ENCODE measurements at places on chromosomes 5 and 9. TPM values are rescaled to one million over a fixed set of nuclear protein-coding genes. Genes with fewer than 3 reads are reported as not detected.
A peak's percentile ranks its signal among the peaks of the same experiment; 100 is the strongest.

- DNase-seq: no peak
Measured at GRCh38 chr5:56807679-56808078, 7.7 kb upstream of the MAP3K1 start.

DNA sequence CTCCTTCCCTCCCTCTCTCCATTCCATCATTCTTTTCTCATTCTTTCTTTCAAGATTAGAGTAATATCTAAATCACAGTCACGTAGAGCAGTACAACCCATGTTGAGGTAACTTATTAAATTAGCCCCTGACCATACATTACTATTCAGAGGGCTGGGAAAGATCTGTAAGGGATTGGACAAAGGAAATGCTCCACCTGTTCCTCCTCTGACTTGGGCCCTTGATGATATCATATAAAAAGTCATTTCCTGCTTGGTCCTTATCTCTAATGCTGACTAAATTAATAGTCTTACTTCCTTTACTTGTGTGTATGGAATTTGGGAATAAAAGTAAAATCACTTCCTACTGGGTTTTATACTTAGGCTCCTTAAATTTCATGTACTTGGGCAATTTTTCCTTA lies 40.8 kb downstream of the SNX18 start:
- DNase-seq: no peak

DNA sequence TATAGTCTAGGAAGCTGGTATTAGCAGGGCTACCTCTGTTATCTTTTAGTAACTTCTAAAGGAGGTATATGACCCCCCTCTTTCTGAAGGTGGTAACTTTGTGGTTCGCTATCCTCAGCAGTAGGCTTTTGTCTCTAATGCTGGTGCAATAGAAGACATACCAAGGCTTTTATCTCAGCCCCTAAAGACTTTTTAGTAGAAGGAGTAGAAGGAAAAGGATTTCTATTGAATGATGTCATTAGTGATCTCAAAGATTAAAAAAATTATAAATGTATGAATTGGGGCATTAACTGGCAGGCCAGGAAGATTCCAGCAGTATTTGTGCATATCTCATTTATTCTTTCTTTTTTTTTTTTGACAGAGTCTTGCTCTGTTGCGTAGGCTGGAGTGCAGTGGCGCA lies 78.2 kb downstream of the RAI14 start:
- no peak for DNase-seq

- no peak for DNase-seq
Measured at GRCh38 chr9:73157811-73158210, 6.1 kb downstream of the ANXA1 start.

DNA sequence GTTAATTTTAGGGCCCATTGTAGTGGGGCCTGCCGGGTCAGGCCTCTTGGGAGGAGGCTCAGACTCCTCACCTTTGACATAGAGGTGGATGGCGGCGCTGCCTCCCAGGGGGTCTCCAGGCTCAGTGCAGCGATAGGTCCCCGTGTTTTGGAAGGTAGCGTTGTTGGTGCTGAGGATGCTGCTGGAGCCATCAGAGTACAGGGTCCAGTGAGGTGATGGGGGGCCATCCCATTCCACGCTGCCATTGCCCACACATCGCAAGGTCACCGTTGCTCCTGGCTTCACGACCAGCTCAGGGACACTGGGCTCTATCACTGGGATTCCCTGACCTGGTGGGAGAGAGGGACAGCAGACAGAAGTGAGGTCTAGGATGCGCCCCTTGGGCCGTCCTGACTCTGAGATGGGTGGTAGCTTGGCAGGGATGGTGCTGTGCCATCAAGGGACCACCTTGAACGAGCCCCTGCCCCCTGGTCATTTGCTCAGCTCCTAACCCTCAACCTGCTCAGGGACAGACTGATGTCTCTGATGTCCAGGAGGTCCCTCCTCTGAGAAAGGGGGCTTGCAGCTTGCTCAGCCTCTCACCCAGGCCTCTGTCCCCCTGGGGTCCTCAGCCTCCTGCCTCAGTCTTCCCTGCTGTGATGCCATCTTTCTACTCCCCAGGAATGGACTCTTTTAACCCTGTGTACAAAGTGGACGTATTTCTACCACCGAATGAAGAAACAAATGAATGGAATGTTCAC lies 5.5 kb downstream of the CSF1R start:
- no peak for DNase-seq

DNA sequence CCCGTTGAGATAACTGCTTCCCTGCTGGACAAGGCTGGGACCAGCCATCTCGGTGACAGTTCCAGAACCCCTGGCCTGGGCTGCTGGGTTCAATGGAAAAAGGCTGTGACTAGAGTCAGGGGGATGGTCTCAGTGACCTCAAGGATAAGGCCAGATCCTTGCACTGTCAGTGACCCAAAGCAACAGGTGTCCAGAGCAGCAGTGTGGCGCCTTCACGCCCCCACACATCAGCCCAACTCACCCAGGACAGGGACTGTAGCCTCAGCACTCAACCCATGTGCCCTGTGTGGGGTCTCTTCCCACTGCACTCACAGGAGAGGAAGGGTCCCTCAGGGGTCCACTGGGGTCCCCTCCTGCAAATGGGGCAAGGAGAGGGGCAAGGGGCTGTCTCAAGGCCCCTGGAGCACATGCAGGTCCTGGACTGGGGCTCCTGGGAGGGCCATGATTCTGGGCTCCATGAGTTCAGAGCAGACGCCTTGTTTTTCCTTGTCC lies 698 bp upstream of the LCN2 start:
- DNase-seq: no peak

DNA sequence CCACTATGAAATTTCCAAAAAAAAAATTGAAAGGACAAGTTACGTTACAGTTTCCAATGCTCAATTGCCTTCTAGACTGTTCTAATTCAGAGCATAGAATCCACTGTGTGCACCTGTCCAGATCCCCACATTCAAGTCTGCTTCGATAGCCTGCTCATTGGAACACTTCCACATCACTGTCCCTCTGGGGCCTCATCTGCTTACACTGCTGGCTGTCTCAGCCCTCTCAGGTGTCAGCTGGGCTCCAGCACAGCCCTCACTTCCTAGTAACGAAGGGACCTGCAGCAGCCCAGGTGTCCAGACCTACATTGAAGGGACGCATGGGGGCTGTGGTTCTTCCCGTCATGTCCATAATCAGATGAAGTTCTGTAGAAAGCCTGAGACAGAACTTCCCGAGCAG lies 94.3 kb upstream of the EMB start:
- no peak for DNase-seq

- no peak for DNase-seq
Measured at GRCh38 chr9:696332-697323, 144.9 kb upstream of the DMRT1 start.

DNA sequence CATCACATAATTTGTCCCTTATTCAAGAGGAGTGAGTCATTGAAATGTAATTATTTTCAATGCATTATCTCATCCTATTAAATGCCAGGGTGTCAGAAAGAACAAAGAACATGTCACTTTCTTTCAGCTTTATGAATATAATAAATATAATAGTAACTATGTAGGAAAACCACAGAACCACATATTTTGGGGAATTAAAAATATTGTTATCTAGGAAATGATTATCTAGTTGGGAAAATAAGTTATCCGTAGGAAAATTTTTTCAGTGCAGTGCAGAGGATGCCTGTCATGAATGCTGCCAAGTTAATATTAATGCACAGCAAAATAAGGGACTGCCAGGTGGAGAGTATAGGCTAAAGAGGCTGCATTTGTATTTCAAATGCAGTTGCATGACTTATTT lies 844.8 kb downstream of the MAT2B start:
- DNase-seq: no peak

DNA sequence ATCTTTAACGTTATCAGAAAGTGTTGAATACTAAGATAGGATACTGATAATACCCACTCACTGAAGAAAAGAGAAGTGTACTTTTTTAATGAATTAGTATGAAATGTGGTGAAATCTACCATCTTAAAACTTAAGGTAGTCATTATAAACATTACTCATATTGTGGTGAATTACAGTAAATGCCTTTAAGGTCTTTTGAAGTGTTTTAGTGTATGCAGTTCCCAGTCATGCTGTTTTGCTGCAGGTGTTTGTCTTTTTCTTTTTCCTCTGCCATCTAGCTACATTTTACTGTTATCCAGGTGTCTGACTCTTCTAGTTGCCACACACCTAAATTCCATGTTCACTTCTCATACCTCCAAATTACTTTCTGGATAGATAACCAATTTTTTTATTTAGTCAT lies 72.6 kb downstream of the ERMP1 start:
- no peak for DNase-seq

DNA sequence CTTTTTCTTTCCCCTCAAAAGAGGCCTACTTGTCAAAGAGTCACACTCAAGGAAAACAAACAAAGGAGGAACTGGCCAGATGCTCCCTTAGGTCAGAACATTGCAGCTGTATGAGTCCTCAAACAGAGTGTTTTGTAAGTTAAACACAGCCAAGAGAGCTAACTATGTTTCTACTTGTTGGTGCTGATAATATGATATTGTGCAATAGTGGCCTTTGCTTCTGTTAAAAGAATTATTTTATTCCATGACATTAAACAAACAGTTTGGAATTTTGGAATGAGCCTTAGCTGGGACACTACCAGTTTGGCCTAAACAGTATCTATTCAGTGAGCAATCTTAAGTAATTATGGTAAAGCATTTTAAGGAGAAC lies 56.0 kb upstream of the TPD52L3 start:
- DNase-seq: peak; percentile 8

GRCh38 chr5:143121135-143121475 lies 282.4 kb downstream of the NR3C1 start:
- no peak for DNase-seq

DNA sequence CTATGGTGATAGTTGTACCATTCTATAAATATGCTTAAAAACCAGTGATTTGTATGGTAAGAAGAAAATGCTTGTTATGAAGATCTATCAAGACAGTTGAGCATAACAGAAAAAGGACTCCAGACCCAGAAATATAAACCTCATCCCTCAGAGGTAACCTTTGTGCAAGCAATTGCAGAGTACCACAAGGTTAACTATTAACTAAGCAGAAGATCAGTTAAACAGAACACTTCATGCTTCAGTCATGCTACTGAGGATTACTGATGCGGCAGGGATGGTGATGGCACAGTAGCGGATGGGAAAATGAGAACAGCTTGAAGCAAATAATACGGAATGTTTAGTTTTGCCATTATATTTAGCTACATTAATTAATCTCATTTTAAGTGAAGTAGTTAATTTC lies 45.5 kb downstream of the IARS1 start:
- DNase-seq: no peak

- peak; percentile 92 for DNase-seq
Measured at GRCh38 chr9:129495620-129496472, 125.1 kb downstream of the C9orf50 start.

- DNase-seq: no peak
Measured at GRCh38 chr5:143892271-143892670, 80.3 kb downstream of the HMHB1 start.

DNA sequence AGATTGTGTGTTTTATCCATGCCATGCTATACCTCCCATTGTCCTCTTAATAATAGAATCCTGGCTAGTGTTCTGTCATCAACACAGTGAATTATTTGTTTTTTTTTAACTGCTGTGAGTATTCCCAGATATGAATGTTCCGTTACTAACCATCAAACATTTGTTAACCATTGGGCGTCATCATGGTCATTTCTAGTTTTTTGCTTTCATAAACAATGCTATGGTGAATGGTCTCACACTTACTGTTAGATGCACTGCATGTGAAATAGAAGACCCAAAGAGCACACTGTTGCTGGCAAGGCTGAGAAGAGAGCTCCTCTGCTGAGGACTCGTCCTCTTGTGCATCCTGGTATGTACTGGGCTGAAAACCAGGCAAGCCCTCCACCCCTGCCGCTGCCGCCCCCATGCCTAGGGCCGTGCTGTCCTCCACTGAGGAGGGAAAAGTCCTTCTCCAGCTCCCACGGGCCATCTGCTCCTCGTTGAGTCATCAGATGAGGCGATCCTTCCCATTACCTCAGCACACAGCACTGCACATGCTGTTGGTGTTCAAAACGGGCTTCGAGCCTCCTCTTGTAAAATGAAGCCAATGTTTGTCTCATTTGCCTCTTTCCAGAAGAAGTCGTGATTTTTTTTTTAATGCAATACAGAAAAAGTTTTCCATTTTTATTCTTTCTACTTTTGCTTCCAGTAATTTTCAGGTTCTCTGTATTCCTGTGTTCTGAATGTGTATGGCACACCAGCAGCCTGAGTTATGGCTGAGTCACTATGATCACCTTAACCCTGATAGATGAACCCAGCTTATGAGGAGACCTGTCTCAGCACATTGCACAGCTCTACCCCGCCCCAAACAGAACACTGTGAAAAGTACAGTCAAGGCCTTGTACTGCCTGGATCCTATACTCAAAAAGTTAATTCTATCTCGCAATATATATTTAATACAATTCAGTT lies 219.0 kb downstream of the AOPEP start:
- DNase-seq: no peak

DNA sequence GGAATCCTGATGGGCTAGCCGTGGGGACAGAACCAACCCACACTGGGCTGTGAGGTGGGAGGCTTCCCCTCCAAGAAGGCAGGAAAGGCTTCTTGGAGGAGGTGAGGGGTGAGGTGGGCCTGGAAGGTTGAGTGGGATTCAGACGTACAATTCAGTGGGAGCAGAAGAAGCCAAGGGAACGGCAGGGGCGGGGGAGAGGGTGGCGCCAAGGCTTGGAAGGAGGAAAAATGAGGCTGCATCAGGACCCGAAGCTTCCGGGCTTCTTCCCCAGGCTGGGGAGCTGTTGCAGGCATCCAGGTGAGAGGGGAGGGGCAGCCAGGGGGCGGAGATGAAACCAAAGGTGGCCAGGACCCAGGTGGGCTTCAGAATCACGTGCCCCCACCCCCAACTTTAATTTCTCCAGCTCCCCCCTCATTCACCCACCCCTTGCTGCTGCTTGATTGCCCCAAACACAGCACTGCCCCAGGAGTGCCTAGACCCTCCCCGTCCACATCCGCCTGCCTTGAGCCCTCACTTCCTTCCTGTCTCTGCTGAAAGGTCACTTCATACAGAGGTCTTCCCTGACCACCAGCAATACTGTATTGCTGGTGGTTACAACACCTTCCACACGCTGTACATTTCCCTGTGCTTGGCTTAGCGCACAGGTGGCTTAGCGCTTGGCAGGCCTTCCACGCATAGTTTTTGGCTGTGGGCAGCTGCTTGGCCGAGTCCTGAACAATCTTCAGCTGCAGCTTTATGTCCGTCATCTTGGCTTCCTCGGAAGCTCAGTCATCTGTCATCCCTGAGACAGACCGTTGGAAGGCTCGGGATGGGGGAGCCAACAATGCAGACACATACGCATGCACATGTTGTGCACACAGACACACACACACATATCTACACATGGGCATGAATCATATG lies 193.5 kb downstream of the RGS3 start:
- DNase-seq: no peak

- no peak for DNase-seq
Measured at GRCh38 chr5:132204371-132205135, 23.1 kb downstream of the P4HA2 start.

DNA sequence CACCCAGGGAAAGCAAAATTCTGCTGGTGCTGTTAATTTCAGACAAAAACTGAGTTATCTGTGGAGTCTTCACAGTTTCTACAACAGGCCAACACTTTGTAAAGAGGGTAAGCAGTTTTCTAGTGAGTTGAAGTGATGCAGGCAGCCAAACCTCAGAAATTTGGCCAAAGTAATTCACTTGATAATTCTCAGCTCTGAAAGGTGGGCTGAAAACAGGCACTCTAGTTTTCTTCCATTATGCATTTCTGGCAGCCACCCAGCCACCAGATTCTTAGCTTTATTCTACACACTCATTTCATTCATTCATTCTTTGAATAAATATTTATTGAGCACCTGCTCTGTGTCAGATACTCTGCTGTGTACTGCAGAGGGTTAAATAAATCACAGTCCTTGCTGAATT lies 184.2 kb downstream of the RAB3C start:
- DNase-seq: no peak

The ARSI gene
- 2.6 TPM for polyA plus RNA-seq

The LVRN gene
- 3.0 TPM for polyA plus RNA-seq

The SLC35A4 gene
- polyA plus RNA-seq: 80.1 TPM

The PLAC8L1 gene
- 2.4 TPM for polyA plus RNA-seq

The NMUR2 gene
- 0.15 TPM for polyA plus RNA-seq

The SIT1 gene
- polyA plus RNA-seq: 0.32 TPM

Data from left kidney (tissue), 8 donors.